ENCODE measurements at places on chromosomes 4 and X.
A peak's percentile ranks its signal among the peaks of the same experiment; 100 is the strongest.

- DNase-seq = no peak
Observed at GRCh38 chr4:172996571-172997216, 171.9 kb upstream of the GALNT7 start.

GRCh38 chr4:47145630-47146029 is 114.3 kb downstream of the GABRB1 start:
- no peak for DNase-seq

DNA sequence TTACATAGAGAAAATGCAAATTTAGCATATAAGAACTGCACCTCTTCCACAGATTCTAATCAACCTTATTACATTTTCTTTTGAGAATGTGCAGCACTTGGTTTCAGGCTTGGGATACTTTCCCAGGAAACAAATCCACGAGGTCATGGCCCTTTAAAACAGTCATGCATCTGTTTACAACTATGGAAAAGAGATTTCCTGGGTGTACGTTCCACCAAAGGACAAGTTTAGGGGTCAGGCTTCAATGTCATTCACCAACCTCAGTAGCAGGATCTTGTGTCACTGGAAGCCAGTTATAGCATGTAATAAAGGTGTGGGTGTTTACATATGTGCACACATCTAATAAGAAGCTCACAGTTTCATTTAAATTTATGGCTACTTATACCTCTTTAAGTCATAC is 30.7 kb downstream of the EREG start:
- DNase-seq = no peak

- DNase-seq = no peak
Observed at GRCh38 chr4:82555276-82555675, 6.5 kb downstream of the TMEM150C start.

DNA sequence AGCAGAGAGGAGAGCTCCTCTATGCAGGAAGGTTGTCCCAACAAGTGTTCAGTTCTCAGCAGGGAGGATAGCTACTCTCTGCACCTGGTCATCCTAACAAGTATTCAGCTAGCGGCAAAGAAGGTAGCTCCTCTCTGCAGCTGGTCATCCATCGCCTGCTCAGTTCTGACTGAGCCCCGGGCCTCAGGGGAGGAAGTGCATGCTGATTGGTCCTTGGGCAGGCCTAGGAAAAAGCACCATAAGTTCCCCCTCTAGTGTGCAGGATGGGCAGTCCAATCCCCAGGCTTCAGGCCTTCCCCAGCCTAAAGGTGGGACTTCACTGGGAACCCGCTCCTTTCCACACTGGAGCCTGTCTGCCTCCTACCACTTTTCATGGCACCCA is 4.4 kb upstream of the FBXW7 start:
- peak; percentile 15 for DNase-seq

GRCh38 chr4:54439831-54440243 is 210.7 kb downstream of the PDGFRA start:
- no peak for DNase-seq

DNA sequence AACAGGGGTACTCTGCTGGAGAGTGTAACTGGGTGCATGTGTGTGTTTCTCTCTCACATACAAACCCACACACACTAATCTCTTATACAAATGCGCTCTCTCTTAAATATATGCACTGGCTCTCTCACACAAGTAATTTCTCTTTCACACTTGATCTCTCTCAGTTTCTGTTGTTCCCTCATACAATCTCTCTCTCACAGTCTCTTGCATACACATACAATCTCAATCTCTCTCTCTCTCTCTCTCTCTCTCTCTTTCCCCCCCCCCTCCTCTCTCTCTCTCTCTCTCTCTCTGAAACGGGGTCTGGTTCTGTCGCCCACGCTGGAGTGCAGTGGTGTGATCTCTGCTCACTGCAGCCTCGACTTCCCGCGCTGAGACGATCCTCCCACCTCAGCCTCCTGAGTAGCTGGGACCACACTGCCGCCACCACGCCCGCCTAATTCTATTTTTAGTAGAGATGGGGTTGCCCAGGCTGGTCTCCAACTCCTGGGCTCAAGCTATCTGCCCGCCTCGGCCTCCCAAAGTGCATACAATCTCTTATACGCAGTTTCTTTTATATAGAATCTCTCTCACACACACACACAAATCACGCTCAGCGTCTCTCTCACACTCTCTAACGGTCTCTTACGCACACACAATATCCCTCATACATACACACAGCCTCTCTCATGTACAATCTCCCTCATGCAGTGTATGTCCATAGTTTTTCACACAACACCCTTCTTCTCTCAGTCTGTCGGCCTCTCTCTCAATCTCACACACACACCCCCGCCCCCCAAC is 518 bp upstream of the FAM241A start:
- DNase-seq = no peak

DNA sequence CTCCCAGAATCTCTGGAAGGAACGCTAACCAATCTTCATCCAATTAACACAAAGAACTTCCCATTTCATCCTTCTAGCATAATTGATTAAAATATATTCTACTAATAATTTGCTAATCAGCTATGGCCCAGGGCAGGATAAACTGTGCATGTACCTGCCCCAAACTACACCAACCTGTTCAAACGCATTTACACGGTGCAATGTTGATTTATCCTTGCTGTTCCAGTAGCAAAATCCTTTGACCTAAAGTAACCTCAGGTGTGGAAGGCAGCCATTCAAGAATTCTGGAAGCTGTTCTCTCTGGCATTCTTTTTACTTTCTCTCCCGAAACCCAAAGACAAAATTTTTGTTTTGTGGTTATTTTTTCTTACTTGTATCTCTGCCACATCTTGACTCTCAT is 309.4 kb downstream of the ZNF674 start:
- DNase-seq = no peak

DNA sequence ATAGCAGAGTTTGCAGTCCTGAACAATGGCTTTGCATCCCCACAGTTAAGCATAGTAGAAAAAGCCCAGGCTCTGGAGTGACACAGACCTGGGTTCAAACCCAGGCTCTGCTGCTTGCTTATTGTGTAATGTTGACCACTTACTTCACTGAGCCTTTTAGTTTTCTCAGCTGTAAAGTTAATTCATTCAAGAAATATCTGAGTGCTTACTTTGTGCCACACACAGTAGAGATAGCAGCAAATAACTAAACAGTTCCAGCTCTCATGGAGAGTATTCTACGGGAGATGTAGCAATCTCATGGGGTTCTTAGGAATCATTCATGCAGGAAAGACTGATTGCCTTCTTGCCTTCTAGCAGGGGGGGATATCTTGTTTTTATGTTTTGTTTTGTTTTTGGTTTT is 63.2 kb downstream of the SLC9A6 start:
- DNase-seq = no peak

DNA sequence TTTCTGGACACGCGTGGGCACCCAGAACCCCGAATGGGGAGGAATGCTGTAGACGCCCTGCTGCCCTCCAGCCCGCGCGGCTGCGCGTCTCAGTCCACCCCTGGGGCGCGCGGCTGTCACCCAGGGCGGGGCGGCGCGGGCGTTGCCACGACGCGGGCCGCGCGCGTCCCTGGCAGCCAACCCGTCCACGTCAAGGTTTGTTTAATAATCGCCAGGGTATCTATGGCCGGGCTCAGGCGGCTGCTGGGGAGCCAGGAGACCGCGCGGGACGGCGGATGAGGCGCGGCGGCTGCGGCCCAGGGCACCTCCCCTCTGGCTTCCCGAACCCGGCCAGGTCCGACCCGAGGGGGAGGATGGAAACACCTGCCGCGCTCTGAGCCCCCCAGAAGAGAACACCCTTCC is at the start of gene SPATA18:
Gene SPATA18, plus strand, starts transcription at position 92 of the 402 bp plus-strand sequence. CDS start 401 bp downstream, outside the sequence.
- DNase-seq = peak; percentile 43

All from nephron progenitor cell (in vitro differentiated cells).